ENCODE measurements at places on chromosomes 5 and 9. TPM values are rescaled to one million over a fixed set of nuclear protein-coding genes. Genes with fewer than 3 reads are reported as not detected.

DNA sequence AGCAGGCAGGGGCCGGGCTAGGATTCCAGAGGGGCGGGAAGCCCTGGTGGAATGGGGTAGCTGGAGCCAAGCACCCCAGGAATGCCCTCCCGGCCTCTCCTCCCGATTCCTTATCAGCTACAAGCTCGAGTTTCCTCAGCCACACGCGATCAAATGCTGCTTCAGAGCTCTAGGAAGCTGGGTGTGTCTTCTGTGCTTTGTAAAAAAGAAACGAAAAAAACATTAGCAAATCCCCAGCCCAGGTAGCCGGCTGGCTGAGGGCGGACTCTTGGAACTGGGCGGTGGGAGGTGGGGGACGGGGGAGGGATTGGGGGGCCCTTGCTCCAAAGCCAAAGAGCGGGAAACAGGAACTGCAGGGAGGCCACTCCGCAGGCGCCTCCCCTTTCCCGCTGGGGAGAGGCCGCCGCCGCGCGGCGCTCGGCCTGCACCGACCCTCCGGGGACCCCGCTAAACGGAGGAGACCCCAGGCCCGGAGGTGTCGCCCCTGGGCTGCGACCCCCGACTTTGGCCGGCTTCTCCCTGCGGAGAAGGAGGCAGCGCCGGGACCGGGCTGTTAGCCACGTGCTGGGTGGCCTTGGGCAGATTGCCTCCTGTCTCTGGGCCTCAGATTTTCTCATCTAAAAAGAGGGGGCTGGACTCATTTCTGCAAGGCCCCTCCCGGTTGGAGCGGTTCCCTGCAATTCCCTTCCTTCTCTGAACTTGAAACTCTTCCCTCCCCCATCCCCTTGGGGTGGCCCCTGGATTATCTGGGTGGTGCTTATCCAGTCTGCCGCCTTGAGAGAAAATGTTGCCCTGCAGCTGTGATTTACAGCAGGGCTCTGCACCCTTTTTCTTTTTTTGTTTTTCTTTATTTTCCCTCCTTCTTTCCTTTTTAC lies 40.9 kb upstream of the FABP6 start:
- DNase-seq, result peak; percentile 88

OGN gene
- not detected for total RNA-seq

DNA sequence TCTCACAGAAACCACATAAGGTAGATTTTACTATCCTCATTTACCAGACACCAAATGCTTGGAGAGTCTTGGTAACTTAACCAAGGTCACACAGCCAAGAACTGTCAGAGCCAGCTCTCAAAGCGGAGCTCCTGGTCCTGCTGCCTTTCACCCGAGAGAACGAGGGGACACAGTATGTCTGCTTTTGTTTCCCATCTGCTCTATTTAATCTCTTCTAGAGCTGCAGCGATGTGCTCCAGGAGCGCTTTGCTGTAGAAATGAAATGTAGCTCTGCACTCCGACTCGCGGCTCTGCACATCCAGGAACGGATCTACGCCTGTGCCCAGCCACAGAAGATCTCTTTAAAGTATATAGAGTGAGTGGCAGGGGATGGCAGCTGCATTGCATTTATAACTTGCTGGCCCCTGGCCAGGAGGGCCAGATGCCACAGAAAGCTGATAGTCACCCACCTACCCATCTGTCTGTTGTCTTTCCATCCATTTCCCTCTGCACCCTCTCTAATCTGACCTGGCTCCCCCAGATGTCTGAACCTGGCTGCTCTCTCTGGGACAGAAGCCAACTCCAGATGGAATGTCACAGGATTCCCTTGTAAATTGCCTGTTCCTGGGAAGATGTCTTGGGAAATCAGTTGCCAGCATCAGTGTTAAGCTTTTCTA lies 21.4 kb upstream of the TRMT10B start:
- peak; percentile 67 for DNase-seq

GRCh38 chr5:73405691-73406090 lies 42.9 kb downstream of the FOXD1 start:
- DNase-seq, result no peak

GRCh38 chr9:93107825-93108161 lies 11.8 kb downstream of the CARD19 start:
- DNase-seq, result no peak

- no peak for DNase-seq
These were observed 12.7 kb downstream of the IRF1 start for GRCh38 chr5:132477784-132478365.

- peak; percentile 28 for DNase-seq
These were observed 122.2 kb downstream of the LHX2 start for GRCh38 chr9:124133727-124134126.

PLAC8L1 gene
- not detected for total RNA-seq

GRCh38 chr5:120684749-120685415 lies 220.8 kb downstream of the PRR16 start:
- DNase-seq, result peak; percentile 10

MYMK gene
- total RNA-seq, result not detected

DNA sequence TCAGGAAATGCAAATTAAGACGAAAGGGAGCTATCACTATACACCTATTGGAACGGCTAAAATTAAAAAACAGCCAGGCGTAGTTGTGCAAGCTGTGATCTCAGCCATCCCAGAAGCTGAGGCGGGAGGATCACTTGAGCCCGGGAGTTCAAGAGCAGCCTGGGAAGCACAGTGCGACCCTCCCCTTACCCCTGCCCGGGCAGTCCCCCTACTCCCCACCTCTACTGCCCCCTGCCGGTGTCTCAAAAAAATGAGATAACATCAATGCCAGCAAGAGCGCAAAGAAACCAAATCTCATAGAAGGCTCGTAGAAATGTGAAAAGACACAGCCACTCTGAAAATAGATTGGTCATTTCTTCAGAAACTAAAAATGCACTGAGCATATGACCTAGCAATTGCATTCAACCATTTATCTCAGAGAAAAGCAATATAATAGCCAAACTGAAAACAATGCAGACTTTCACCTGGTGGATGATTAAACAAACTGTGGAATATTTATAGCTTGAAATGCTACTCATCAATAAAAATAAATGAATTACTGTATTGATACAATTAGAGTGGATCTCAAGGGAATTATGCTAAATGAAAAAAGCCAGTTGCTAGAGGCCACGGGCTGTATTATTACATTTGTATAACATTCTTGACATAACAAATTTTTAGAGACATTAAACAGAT lies 20.6 kb downstream of the OR2V2 start:
- no peak for DNase-seq

Data from fibroblast of villous mesenchyme (primary cell).